ENCODE measurements at places on chromosomes 13 and 19. TPM values are rescaled to one million over a fixed set of nuclear protein-coding genes. Genes with fewer than 3 reads are reported as not detected.

DNA sequence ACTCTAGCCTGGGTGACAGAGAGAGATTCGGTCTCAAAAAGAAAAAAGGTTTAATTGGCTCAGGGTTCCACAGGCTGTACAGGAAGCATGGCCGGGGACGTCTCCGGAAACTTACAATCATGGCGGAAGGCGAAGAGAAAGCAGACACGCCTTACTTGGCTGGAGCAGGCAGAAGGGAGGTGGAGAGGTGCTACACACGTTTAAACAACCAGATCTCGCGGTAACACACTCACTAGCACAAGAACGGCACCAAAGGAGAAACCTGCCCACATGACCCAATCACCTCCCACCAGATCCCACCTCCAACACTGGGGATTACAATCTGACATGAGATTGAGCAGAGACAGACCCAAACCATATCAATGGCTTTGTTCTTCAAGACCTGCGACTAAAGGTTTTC, 12.8 kb downstream of the CASP14 start:
- no peak for DNase-seq
- no peaks in the 10 kb centered on the region for H3K36me3 ChIP-seq
- no peak overlapping the region for H3K27ac ChIP-seq
- no peaks in the 10 kb centered on the region for H3K27me3 ChIP-seq

- H3K4me1 ChIP-seq: peaks cover 95% of the 10 kb centered on the region
- H3K4me3 ChIP-seq: no peak overlapping the region
- no peak overlapping the region for H3K27ac ChIP-seq
- no peaks in the 10 kb centered on the region for H3K36me3 ChIP-seq
- no peak for DNase-seq
These were observed 5.9 kb downstream of the LSM14A start for GRCh38 chr19:34178274-34178610.

- H3K36me3 ChIP-seq: no peaks in the 10 kb centered on the region
- peak overlapping the region; percentile 84 for H3K27ac ChIP-seq
- H3K4me1 ChIP-seq: peaks cover 46% of the 10 kb centered on the region
- no peak for DNase-seq
These were observed 774 bp downstream of the SLC25A15 start for GRCh38 chr13:40790154-40790616.

GRCh38 chr13:51879133-51879532, 17.4 kb downstream of the CCDC70 start:
- no peaks in the 10 kb centered on the region for H3K4me1 ChIP-seq
- no peaks in the 10 kb centered on the region for H3K27me3 ChIP-seq
- no peak overlapping the region for H3K4me3 ChIP-seq
- no peaks in the 10 kb centered on the region for H3K36me3 ChIP-seq

DNA sequence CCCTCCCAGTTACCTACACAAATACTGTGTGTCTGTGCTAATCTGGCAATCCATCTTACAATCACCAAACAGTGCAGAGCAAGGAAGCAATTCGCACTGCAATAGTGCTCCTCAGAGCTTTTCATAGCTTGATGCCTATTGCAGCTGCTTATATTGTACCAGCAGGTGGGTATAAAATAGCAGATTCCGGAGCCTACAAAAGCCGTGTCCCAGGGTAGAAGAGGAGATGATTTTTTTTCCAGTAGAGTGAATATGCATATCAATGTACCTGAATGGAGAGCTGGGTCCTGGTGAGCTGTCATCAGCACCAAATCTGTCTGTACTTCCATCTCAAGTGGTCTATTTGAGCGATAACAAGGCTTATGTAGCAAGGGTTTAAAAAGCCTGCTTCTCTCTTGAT, 668.4 kb downstream of the DIAPH3 start:
- no peaks in the 10 kb centered on the region for H3K27me3 ChIP-seq
- DNase-seq: no peak
- H3K36me3 ChIP-seq: no peaks in the 10 kb centered on the region
- H3K4me1 ChIP-seq: peaks cover 8% of the 10 kb centered on the region
- no peak overlapping the region for H3K27ac ChIP-seq

DNA sequence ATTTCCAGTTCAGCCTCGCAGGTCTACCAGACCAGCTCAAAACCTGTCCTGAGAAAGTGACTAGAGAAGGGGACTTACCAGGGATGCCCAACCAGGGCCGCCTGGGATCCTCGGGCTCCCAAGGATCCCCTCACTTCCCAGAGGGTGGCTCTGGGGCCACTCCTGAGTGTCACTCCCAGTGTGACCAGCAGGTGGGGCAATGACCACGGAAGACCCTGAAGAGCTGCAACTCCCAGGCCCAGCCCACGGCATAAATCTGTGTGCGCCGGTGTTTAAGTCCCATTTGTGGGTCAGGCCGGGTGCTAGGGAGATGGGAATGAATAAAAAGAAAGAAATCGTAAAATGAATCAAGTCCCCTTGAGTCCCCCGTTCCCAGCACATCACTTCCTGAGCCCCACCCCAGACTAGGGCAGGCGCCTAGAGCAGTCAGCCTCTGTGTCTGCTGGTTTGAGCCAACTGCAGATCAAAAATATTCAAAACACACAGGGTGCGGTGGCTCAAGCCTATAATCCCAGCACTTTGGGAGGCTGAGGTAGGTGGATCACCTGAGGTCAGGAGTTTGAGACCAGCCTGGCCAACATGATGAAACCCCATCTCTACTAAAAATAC, 10.7 kb downstream of the PTGIR start:
- H3K4me3 ChIP-seq: no peak overlapping the region
- H3K27me3 ChIP-seq: no peaks in the 10 kb centered on the region
- H3K27ac ChIP-seq: no peak overlapping the region
- DNase-seq: peak; percentile 91
- peaks cover 40% of the 10 kb centered on the region for H3K4me1 ChIP-seq

DNA sequence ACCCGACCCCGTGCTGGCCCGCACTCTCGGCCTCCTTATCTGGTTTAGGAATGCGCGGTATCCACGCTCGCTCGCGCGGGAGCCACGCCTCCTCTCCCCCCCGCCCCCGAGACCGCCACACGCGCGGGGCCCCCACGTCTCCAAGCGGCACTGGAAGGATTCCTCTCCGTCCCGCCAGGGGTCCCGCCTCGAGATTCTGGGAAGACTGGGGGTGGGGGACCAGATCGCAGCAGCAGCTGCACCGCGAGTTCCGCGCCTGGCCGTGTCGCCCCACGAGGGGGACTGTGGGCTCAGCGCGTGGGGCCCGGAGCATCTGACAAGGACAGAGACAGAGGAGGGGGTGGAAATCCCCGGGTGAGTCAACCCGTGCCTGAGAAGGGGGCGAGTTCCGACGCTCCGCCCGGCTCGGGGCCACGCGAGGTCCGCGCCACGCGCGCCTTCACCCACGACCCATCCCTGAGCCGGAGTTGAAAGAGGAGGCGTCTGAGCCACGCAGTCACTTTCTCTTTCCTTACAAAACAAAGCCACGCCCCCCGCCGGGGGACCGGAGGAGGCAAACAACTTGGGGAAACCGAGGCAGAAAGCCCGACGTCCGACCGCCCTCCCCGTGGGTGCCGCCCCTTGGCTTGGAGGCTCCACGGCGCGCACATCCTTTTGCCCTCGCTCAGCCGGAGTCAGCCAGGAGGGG, 814 bp downstream of the S1PR2 start:
- peak; percentile 28 for DNase-seq
- no peaks in the 10 kb centered on the region for H3K27me3 ChIP-seq
- H3K4me1 ChIP-seq: peaks cover 18% of the 10 kb centered on the region
- H3K4me3 ChIP-seq: peak overlapping the region; percentile 73
- H3K36me3 ChIP-seq: no peaks in the 10 kb centered on the region

- no peaks in the 10 kb centered on the region for H3K27me3 ChIP-seq
- no peaks in the 10 kb centered on the region for H3K36me3 ChIP-seq
- no peak overlapping the region for H3K27ac ChIP-seq
- DNase-seq: no peak
- H3K4me1 ChIP-seq: no peaks in the 10 kb centered on the region
These were observed 143.5 kb downstream of the RXFP2 start for GRCh38 chr13:31882794-31883193.

ZNF229 gene
- 2.6 TPM for total RNA-seq

LHB gene
- 45.8 TPM for total RNA-seq
